Body of pancreas (tissue), 4 donors: ENCODE measurements at places on chromosomes 2 and 18. TPM values are rescaled to one million over a fixed set of nuclear protein-coding genes. Genes with fewer than 3 reads are reported as not detected.

ABCG8 gene
- not detected for total RNA-seq

MAP3K19 gene
- not detected for total RNA-seq

BOLL gene
- not detected for total RNA-seq

ANKRD30B gene
- total RNA-seq, result 0.26 TPM

RNF181 gene
- 89.5 TPM for total RNA-seq

DNA sequence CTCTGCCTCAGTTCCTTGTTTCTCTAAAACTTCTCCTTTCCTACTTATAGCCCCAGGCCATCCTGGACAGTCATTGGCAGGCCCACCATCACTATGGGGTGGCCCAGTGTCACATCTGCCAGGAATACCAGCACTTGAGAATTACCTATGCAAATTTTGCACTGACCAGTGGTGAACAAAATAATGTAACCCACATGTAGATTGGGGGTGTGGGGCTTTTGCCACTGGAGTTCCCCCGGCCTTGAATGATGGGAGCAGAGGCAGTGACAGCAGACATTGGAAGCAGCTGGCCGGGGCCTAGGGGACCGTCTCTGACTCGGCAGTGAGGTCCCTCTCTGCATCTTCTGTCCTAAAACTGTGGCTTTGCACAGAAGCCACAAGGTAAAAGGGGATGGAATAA is 24.9 kb upstream of the DNMT3A start:
- peaks cover 8% of the 10 kb centered on the region for H3K4me1 ChIP-seq
- DNase-seq, result no peak
- no peak overlapping the region for H3K27ac ChIP-seq
- H3K4me3 ChIP-seq, result no peak overlapping the region

GRCh38 chr2:27772804-27773203 is 1.3 kb downstream of the MRPL33 start:
- no peaks in the 10 kb centered on the region for H3K36me3 ChIP-seq
- DNase-seq, result no peak
- H3K27me3 ChIP-seq, result no peaks in the 10 kb centered on the region

DNA sequence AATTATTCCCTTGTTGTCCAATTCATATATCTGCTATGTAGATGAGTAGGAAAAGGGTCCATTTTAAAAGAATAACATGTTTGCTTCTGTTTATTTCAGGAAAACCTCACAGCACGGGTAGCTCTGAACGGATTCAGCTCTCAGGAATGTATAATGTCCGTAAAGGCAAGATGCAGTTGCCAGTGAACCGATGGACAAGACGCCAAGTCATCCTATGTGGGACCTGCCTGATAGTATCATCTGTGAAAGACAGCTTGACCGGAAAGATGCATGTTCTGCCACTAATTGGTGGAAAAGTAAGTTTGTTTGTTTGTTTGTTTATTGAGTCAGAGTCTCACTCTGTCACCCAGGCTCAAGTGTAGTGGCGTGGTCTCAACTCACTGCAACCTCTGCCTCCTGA is 114.6 kb downstream of the PHLPP1 start:
- peaks cover 28% of the 10 kb centered on the region for H3K4me1 ChIP-seq
- H3K36me3 ChIP-seq, result no peaks in the 10 kb centered on the region
- no peak for DNase-seq

GRCh38 chr2:85716346-85716914 is 22.3 kb downstream of the GNLY start:
- no peaks in the 10 kb centered on the region for H3K27me3 ChIP-seq
- H3K36me3 ChIP-seq, result no peaks in the 10 kb centered on the region
- no peak overlapping the region for H3K4me3 ChIP-seq
- H3K4me1 ChIP-seq, result peaks cover 21% of the 10 kb centered on the region
- no peak for DNase-seq

- no peaks in the 10 kb centered on the region for H3K36me3 ChIP-seq
- H3K27me3 ChIP-seq, result no peaks in the 10 kb centered on the region
- H3K4me1 ChIP-seq, result no peaks in the 10 kb centered on the region
- DNase-seq, result peak; percentile 69
- H3K4me3 ChIP-seq, result no peak overlapping the region
- no peak overlapping the region for H3K27ac ChIP-seq
These were observed 39.0 kb upstream of the MAL start for GRCh38 chr2:94986392-94986963.

DNA sequence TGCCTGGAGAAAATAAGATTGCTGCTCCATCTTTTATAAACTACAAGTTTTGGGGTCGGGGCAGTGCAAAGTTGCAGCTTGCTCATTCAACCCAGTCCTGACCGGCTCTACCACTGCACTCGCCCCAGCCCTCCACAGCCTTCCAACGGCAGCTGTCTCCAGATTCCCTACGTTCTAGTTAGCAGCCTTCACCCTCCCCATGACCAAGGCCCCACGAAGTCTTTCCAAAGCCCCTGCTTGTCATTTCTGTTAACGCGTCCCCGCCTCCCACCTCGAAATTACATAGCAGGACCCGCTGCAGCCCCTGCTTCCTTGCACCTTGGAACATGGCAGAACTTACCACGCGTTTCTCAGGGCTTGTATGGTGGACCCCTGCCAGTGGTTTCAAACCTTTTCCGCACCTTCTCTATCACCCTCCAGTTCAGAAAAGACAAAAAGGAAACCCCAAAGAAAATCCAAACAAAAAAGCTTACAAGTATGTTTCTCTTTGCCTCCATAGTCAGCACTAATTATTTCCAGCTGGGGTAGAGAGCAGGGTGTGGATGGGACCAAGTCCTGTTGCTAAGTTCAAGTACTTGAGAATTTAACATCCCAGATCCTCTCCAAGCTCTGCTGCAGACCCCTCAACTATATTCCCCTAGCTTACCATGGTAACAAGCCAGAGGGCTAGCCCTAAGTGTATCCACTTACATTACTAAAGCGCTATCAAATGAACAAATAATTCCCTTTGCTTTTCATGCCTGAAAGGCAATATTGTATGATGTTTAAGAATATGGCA is 161.5 kb downstream of the TGIF1 start:
- no peak for DNase-seq
- no peaks in the 10 kb centered on the region for H3K36me3 ChIP-seq
- no peak overlapping the region for H3K4me3 ChIP-seq
- no peaks in the 10 kb centered on the region for H3K4me1 ChIP-seq
- no peaks in the 10 kb centered on the region for H3K27me3 ChIP-seq

GRCh38 chr2:128438091-128438490 is 119.4 kb upstream of the HS6ST1 start:
- H3K27ac ChIP-seq, result no peak overlapping the region
- no peaks in the 10 kb centered on the region for H3K27me3 ChIP-seq
- no peaks in the 10 kb centered on the region for H3K36me3 ChIP-seq
- no peak for DNase-seq
- no peak overlapping the region for H3K4me3 ChIP-seq

DNA sequence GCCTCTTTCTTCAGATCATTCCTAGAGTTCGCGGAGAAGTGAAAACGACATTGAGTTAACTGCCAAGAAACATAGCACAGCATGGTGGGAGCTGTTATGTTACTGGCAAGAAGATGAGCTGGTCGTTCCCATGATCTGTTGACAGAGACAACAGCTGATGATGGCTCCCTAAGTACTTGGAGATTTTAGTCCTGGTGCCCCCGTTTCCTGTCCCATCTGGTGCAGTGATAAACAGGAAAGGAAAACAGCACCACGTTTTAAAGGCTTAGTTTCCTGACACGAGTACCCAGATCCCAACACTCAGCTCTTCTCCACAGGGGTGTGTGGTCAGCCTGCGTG is 56.4 kb upstream of the KCNG2 start:
- no peak overlapping the region for H3K27ac ChIP-seq
- no peaks in the 10 kb centered on the region for H3K27me3 ChIP-seq
- H3K4me3 ChIP-seq, result no peak overlapping the region
- H3K4me1 ChIP-seq, result no peaks in the 10 kb centered on the region

DNA sequence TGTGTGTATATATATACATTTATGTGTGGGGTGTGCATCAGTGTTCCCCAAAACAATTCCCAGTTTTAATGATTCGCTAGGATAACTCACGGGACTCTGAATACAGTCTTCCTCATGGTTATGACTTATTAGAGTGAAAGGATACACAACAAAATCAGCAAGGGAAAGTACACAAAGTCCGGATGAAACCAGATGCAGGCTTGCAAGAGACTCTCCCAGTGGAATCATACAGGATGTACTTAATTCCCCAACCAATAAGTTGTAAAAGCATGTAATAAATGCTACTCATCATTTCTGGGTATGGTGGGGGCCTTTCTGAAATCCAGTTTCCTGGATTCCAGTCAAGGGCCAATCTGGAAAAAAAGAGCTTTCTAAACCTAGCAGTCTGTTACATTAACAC is 654.1 kb upstream of the SYT4 start:
- no peak overlapping the region for H3K27ac ChIP-seq
- no peaks in the 10 kb centered on the region for H3K27me3 ChIP-seq
- H3K36me3 ChIP-seq, result no peaks in the 10 kb centered on the region
- DNase-seq, result no peak
- peaks cover 30% of the 10 kb centered on the region for H3K4me1 ChIP-seq
- H3K4me3 ChIP-seq, result no peak overlapping the region

DNA sequence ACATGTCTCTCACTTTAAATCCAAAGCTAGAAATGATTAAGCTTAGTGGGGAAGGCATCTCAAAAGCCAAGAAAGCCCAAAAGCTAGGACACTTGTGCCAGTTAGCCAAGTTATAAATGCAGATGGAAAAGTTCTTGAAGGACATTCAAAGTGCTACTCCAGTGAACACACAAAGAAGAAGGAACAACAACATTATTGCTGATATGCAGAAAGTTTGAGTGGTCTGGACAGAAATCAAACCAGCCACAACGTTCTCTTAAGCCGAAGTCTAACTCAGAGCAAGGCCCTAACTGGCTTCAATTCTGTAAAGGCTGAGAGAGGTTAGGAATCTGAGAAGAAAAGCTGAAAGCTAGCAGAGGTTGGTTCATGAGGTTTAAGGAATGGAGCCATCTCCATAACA is 49.0 kb downstream of the PPP4R1 start:
- H3K36me3 ChIP-seq, result peaks cover 16% of the 10 kb centered on the region
- no peaks in the 10 kb centered on the region for H3K27me3 ChIP-seq
- H3K4me3 ChIP-seq, result no peak overlapping the region

- DNase-seq, result no peak
- H3K36me3 ChIP-seq, result no peaks in the 10 kb centered on the region
- no peaks in the 10 kb centered on the region for H3K27me3 ChIP-seq
- no peak overlapping the region for H3K4me3 ChIP-seq
These were observed 88.3 kb downstream of the ETAA1 start for GRCh38 chr2:67485431-67485830.

- no peaks in the 10 kb centered on the region for H3K27me3 ChIP-seq
- no peak overlapping the region for H3K4me3 ChIP-seq
- no peaks in the 10 kb centered on the region for H3K36me3 ChIP-seq
- H3K4me1 ChIP-seq, result peaks cover 12% of the 10 kb centered on the region
- DNase-seq, result no peak
- no peak overlapping the region for H3K27ac ChIP-seq
These were observed 32.3 kb downstream of the MAP3K2 start for GRCh38 chr2:127355407-127356008.

DNA sequence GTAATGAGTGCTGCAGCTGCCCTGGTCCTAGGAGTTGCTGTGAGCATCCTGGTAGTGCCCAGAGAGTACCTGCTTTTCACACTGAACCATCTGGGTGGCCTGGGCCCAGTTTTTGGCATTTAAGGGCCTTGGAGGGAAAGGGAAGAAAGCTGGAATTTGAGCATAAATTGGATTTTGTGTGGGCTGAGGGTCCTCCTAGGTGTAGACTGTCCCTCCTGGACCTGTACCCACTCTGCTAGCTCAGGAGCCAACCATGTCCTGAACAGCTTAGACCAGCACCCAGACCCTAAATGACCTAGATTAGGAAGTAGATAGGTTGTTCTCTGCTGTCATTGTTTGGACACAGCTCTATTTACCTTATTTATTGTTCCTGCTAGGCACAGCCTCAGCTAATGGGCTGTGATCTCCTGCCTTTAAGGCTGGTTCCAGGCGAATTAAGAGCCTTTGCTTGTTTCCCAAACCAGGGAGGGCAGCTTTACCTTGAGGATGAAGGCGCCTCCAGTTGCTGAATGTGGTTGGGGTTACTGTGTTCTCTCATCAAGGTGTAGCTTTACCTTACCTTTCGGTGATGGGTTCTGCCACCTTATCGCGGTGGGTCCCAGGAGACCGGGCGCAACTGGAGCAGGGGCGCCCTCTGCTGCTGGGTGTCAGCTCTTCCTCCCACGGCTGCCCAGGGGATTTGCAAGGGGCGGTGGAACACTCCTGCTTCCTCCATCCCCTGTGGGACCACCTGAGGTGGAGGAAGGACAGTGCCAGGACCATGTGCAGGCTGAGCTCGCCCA is 34.4 kb downstream of the ITGA6 start:
- H3K4me1 ChIP-seq, result peaks cover 68% of the 10 kb centered on the region
- H3K27me3 ChIP-seq, result no peaks in the 10 kb centered on the region
- H3K36me3 ChIP-seq, result no peaks in the 10 kb centered on the region
- DNase-seq, result peak; percentile 77

DNA sequence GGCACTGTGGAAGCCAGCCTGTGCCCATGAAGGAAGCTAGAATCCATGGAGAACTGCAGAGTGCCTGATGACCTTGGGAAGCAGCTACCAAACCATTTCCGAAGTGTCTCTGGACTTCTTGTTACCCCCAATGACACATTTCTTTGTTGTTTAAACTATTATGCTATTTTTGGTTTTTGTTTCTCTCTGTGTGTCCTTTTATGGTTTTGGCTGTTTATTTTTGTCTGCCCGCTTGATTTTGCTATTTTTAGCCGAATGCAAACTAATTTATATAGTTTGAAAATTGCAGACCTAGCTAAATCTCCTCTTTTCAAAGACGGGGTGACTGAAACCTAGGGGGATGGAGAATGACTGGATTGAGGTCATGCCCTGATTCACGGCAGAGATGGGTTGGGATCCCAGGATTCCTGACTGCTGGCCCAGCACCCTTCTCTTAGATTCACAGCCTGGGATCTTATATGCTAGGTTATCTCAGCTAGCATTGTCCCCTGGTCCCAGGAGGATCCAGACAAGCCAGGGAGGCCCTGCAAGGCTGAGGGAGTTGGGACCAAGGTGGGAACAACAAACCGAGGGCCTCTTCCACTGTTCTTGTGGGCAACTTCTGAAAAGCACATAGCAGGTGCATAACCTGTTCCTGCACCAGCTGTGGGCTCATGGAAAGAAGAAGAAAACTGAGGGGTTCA is 116.3 kb upstream of the HAAO start:
- H3K27ac ChIP-seq, result no peak overlapping the region
- no peak for DNase-seq
- H3K27me3 ChIP-seq, result no peaks in the 10 kb centered on the region
- no peak overlapping the region for H3K4me3 ChIP-seq
- H3K4me1 ChIP-seq, result peaks cover 35% of the 10 kb centered on the region
- H3K36me3 ChIP-seq, result no peaks in the 10 kb centered on the region
